ENCODE measurements at places on chromosomes 1 and 21.
A peak's percentile ranks its signal among the peaks of the same experiment; 100 is the strongest.

DNA sequence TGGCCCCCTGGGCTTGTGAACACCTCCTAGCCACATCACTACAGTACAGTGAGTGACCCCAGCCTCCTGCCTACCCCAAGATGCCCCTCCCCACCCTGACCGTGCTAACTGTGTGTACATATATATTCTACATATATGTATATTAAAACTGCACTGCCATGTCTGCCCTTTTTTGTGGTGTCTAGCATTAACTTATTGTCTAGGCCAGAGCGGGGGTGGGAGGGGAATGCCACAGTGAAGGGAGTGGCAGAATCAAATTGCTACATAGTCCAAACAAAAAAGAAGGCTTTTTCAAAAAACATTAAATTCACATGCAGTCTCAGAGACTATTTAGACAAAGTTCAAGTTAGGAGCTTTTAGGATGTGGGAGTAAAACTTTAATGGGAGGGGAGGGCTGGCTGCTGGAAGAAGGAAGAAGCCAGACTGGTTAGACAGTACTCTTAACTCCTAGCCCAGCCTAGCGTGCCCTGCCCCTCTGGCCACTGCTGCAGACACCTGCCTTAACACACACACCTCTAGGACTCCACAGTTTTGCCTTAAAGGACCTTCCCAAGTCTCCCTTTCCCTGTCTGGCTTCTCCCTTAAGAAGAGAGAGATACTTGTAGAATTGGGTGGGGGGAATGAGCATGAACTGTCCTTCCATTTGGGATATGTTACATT is 9.4 kb downstream of the PEA15 start:
- DNase-seq: no peak

DNA sequence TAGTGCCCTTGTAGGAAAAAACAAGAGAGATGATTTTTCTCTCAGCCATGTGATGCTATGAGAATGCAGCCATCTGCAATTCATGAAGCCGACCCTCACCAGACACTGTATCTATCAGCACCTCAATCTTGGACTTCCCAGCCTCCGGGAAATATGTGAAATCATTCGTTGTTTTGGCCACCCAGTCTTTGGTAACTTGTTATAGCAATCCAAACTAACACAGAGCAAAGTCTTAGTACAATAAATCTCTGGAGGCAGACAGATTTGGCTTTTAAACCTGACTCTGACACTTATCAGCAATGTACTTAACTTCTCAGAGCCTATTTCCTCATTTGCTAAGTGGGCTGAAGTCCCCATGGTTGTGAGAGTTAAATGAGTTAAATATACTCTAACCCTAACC is 5.1 kb upstream of the MED18 start:
- no peak for DNase-seq

- DNase-seq: no peak
Measured at GRCh38 chr1:54268762-54269297, 68.9 kb downstream of the MRPL37 start.

DNA sequence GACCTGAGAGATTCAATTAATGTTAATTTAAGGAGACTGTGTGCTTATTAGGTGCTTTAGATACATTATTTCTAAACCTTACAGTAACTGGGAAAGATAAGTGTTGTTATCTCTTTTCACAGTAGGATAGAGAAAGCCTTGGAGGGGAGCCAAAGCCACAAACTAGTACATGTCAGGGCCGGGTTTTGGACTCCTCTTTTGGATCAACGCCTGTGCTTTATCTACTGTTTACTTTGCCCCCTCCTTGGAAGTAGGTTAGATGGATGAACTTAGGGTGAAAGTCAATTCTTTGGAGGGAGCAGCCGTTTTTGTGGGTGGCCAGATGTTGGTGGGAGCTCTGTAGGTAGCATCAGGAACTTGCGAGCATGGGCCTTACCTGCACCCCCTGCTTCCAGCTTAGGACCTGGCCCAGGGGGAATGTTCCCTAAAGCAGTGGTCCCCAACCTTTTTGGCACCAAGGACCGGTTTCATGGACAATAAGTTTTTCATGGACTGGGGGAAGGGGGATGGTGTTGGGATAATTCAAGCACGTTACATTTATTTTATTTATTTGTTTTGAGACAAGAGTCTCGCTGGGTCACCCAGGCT is 1.7 kb downstream of the HHAT start:
- no peak for DNase-seq

- no peak for DNase-seq
Measured at GRCh38 chr1:233233508-233234040, 62.0 kb downstream of the PCNX2 start.

DNA sequence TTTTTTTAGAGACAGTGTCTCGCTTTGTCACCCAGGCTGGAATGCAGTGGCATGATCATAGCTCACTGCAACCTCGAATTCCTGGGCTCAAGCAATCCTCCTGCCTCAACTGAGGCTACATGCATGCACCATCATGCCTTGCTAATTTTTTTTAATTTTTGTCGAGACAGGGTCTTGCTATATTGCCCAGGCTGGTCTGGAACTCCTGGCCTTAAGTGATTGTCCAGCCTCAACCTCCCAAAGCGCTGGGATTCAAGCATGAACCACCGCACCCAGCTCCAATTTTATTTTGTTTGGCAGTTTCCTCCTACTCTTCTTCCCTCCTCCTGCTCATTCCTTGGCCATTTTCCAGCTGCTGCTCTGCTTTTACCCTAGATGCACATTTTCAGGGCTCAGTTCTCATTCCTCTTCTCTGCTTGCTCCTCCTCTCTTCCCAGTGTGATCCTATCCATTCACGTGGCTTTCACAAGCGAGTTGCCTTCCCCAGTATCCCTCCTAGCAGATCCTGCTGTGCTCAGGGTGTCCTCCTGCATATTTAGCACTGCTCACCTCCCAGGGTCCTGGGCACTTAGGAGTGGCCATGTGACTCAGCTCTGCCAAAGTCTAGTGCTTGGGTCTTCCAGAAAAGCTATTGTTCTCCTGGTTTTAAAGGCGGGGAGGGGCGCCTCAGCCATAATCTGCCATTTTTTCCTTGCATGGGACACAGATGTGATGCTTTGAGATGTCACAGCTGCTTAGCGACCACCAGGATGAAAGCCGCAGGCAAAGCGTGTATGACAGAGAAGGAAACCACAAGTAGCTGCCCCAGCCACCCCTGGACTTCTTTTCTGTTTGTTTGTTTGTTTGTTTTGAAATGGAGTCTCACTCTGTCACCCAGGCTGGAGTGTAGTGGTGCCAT is 33.7 kb downstream of the PSEN2 start:
- DNase-seq: peak; percentile 81

DNA sequence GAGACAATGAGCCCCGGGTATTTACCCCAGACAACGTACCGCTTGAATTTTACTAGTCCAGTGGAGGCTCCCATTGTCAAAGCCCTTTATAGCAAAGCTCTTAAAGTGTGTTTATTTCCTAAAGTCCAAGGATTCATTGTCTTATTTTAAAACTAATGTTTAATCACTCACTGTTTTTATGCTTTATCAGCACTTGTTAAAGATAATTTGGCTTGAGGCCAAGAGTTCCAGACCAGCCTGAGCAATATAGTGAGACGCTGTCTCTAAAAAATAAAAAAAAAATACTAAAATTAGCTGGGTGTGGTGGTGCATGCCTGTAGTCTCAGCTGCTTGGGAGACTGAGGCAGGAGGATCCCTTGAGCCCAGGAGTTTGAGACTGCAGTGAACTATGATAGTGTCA is 202.8 kb downstream of the RYR2 start:
- DNase-seq: peak; percentile 1

- no peak for DNase-seq
Measured at GRCh38 chr1:22262583-22262982, 119.7 kb upstream of the WNT4 start.

DNA sequence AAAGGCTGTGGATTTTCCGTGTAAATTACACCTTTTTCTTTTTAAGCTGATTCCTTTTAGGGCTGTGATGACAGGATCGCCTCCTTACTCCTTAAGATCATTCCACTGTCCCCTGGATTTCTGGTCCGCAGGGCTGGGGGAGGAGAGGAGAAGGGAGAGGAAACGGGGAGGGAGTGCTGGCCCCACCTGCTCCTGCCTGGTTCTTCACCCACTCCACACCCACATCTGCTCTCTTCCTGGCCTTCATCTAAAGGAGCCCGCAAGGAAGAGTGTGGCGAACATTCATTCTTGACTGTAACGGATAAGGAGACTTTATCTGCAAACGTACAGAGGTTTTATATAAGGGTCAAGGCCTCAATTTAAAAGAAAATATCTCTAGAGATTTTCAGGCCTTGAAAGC is 242.0 kb downstream of the RHOU start:
- DNase-seq: no peak

GRCh38 chr1:6208723-6209660 is 3.1 kb downstream of the RNF207 start:
- DNase-seq: peak; percentile 66

DNA sequence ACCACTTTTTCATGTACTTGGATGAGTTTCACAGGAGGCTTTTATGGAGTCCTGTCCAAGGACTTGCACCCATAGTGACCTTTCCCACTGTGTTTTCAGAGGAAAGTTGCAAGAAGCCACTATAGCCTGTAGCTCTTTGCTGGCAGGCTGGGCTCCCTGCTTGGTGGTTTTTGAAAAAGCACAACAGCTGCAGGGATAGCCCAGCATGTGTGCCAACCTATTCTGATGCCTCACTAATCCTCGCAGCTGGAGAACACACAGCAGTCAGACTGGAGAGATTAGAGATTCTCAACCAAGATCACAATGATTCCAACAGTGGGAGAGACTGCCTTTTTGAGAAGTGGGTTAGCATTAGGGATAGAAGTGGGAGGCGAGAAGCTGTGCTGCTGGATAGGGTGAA is 24.1 kb upstream of the ARHGEF11 start:
- no peak for DNase-seq

DNA sequence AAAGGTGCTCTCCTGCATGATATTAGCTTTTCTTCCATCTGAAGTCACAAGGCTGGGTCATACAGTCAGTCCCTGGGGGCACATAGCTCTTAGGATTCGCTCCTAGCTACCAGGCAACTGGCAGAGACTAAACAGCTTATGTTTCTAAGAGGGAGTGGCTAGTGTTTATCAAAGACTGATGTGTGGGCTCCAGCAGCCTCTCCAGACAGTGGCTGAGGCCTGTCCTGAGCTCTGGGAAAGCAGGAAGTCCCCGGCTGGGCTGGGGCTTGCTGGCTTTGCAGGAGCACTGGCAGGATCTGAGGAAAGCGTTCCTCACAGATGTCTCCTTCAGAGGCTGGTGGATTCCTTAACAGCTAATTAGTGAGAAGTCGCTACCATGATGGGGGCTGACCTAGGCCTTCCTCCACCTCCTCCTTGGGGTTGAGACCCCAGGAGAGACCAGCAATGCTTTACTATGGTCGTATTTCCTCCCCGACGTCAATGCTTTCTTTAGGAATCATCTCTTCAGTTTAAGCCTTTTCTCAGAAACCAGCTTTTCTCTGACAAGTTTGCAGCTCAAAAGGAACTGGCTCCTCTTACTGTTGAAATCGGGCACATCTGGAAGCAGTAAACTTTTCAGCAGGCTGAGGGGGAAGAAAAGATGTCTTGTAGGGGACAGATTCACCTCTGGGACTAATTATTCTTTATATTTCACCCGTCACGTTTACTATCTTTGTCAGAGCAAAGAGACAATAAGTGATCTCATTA is 33.5 kb upstream of the HHAT start:
- peak; percentile 69 for DNase-seq

DNA sequence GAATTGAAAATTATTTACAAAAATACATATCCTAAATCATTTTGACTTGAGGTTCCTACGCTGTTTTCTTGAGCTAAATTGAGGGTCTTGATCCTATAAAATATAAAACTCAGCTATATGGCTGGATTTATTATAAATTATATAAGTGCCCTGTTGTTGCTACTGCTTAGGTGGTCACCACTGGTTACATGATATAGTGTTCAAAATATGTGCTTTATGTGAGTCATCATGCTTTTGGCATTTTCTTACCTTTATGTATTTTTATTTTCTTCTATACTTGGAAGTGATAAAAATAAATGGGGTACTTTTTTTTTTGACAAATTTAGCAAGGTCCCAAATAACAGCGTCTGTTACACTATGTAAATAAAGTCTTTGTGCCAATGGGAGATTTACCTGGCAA is 31.1 kb upstream of the PTPRC start:
- DNase-seq: no peak

DNA sequence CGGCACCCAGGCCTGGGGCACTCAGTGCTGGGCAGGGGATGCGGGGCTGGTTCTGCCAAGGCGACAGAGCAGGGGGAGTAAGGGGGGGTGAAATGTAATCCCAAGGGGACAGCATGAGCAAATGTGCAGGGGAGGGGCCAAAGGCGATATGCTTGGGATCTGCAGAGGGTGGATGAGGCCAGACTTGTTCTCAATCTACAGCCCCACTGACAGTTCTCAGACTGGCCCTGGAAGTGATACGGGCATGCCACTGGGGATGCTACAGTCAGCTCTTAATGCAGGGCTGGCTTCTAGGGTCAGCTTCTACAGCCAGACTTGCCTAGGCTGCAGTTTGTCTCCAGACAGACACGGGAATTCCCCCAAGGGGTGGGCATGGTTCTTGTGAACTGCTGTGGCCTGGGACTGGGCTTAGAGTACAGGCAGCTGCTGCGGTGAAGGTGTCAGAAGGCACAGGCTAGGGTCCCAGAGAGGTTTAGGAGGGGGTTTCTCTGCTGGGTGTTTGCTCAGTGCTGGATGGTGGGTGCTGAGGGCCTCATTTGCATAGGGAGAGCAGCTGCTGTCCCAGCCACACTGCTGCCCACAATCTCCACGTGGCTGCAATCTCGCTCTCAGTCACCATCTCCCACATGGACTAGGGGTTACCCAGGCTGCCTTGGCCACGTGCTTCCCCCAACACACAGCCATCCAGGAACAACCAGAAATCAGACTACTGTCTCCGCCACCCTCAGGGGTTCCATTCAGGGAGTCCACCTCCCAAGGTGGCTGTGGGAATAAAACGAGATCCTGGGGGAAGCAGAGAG is 190.1 kb downstream of the HIVEP3 start:
- no peak for DNase-seq

- no peak for DNase-seq
Measured at GRCh38 chr1:82979593-82980236, 1019.2 kb downstream of the TTLL7 start.

DNA sequence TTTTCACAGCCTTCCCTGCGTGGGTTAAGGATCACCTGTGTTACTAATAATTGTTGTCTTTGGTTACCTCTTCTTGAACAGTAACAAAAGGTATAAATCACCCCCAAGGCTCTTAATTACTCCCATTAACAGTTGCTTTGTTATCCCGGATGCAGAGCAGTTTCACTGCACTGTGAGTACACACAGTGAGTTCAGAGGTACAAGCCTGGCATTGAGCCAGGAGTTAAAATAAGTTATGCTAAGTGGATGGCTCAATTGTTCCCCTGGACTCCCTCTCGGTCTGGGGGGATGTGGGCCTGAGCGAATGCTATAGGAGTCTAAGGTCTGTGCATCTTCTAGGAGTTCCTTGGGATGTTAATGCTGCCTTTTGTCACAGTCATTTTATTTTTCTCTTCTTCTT is 258.3 kb downstream of the ATG4C start:
- DNase-seq: no peak
